ENCODE measurements at places on chromosomes 12 and 14.

DNA sequence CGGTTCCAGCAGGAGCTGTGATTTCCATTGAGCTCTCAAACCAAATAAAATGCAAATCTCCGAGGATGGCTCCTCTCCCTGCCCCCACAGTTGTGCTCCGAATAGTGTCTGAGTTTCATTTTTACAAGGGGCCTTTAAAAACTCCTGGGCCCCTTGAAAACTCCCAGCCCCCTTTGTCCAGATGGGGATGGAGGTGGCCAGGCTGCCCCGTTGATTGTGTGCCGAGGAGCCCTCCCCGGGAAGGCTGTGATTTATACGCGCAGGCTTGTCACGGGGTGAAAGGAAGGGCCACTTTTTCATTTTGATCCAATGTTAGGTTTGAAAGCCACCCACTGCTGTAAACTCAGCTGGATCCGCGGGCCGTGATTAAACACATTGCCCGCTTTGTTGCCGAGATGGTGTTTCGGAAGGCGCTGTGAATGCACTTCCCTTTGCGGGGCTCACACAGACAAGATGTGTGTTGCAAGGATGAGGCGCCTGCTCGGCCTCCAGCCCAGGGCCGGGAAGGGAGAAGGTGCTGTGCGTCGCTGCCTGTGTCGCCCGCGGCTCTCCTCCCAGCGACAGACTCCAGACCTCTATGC, 98.8 kb downstream of the TMEM132C start:
- DNase-seq, result no peak

GRCh38 chr12:131835616-131836171, 7.5 kb downstream of the MMP17 start:
- DNase-seq, result no peak

DNA sequence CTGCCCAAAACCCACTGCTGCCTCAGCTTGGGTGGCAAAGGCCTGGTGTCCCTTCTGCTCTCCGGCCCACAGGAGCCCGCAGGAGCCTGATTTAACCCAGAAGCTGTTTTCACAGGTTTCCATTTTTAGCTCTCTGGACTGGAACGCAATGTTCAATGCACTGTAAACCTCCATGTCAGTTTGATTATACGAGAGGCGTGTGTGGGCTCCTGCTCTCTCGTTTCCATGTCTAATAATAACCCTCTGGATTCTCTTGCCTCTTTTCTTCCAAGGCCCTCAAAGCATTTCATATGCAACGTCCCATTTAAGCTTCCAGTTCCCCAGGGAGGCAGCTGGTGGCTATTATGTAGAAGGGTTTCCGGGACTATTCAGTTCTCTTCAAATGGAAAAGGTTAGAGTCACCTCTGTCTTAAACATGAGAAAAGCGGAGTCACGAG, 161.1 kb downstream of the SUDS3 start:
- DNase-seq, result no peak

DNA sequence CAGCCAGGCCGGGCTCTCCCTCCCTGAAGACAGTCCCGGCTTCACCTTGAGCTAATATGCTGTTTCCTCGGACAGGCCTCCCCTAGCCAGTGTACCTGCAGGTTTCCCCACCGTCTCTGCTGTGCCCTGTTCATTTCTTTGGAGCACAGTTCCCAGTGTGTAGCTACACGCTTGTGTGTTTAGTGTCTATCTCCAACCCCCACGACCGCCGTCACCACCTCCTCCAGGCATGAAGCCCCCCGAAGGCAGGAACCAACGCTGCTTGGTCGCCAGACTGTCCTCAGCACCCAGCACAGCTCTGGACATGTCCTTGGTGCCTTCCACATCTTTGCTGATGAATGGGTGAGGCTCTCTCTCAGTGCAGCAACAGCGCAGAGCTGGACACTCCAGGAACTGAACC, 26.2 kb upstream of the PLEKHG6 start:
- DNase-seq, result no peak

DNA sequence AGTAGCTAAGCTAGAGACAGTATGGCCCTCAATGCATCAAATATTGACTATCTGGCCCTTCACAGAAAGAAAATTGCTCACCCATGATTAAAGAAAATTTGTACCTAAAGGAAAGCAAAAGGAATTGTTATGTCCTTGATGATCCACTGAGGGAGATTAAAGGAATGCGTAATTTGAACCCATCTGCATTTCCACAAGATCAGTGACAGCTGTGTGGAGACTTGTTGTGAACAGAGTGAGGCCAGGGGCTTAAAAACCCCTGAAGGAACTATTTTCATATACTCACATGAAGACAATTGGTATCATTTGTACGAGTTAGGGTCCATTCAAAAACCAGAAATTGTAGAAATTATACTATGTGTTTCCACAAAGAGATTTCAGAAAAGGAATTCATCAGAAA, 1908.1 kb upstream of the SEL1L start:
- DNase-seq, result no peak

DNA sequence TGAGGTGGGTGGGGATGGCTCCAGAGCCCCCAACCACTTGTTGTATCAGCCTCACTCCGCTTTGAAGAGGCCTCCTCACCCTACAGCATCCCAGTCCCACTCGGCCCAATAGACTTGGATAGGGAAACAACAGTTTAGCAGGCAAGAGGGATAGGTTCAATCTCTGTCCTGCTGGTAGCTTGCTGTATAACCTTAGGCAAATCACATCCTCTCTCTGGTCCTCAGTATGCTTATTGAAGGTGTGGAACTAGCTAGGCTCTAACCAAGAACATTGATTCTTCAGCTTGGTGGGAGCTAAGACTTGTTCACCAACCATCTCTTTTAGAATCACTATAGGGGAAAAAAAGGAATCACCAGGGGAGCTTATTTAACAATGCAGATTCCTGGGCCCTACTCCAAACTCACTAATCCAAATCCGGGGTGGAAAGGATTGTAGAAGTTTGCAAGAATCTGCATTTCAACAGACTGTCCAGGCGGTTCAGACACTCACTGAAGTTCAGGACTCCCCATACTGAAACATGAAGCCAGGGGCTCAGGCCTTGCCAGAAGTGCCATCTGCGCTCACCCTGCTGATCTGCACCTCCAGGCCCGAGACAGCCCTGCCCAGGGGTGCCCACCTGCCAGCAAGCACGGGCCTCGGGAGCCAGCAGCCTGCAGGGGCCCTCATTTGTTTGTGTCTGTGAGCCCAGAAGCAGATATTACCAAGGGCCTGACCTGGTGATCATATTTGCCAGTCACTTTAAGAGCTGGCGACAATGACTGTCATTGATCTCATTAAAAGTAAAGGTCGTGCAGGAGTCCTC, 113.0 kb downstream of the ADCK1 start:
- no peak for DNase-seq

DNA sequence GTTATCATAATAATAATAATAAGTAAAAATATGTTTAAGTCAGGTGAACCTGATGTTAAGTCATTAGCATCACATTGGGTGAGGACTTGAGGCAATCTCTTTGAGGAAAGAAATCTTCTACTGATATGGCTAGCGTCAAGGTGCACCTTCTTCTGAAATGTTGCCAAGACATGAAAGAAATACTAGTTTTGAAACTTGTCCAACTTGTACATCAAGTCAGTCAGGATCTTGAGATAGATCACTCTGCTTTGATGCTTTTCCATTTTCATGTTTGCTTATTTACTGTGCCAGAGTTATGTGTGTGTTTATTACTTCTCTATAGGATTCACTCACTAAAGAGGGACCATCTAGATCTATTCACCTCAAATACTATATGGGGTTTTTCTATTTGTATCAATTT, 90.0 kb upstream of the USP15 start:
- DNase-seq, result no peak

GRCh38 chr14:37711831-37712475, 116.5 kb downstream of the TTC6 start:
- no peak for DNase-seq

DNA sequence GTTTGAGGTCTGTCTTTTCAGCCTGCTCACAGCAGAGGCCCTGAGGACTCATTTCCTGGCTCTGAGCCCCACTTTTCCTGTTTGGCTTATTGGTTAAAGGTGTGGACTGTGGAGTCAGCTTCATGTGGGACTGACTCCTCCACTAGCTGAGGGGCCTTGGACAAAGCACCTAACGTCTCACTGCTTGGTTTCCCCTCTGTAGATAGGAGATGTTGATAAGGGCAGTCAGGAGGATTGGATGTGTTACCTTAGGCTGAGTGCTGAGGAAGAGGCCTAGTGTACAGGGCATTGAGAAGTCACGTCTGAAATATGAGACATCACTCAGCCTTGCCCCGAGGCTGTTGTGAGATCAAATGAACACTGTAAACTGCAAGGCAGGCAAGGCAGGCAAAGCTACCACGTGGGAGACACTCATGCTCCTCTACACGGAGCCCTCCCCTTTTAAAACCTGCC, 27.1 kb upstream of the TCL1A start:
- peak; percentile 76 for DNase-seq

- DNase-seq, result no peak
Observed at GRCh38 chr14:58189176-58189575, 10.8 kb upstream of the ACTR10 start.
